ENCODE measurements at places on chromosomes 16 and 17.

DNA sequence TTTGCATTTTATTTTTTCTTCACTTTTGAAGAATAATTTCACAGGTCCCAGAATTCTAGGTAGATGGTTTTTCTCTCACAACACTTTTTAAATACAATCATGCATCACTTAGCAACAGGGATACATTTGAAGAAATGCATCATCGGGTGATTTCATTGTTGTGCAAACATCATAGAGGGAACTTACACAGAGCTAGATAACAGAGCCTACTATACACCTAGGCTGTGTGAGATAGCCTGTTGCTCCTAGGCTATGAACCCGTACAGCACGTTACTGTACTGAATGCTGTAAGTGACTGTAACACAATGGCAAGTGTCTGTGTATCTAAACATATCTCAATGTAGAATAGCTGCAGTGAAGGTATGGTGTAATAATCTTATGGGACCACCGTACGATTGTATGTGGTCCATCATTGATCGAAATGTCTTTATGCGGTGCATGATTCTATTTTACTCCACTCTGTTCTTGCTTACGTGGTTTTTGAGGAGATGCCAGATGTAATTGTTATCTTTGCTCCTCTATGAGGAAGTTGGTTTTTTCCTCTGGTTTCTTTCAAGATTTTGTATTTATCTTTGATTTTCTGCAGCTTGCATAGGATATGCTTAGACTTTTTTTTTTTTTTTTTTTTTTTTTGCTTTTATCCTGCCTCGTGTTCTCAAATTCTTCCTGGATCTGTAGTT is 35.5 kb upstream of the TMEM92 start:
- peak; percentile 36 for DNase-seq

- DNase-seq: no peak
Measured at GRCh38 chr17:72492494-72492893, 371.7 kb downstream of the SOX9 start.

DNA sequence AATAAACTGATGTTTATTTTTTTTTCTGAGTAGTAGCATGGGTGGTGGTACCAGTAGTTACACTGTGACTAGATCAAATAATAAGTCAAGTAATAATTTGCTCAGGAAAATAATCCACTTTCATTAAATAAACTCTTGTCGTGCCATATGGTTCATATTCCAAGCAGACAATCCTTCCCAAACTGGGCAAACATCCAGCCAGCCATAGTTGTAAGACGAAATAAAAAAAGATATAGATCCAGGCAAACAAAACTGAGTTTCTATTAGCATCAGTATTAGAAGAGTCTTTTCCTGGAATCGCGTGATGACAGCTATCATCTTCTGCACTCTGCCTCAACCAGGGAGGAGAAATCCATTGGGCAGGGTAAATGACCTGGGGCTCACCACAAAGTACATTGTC is 508.4 kb upstream of the GOT2 start:
- no peak for DNase-seq

DNA sequence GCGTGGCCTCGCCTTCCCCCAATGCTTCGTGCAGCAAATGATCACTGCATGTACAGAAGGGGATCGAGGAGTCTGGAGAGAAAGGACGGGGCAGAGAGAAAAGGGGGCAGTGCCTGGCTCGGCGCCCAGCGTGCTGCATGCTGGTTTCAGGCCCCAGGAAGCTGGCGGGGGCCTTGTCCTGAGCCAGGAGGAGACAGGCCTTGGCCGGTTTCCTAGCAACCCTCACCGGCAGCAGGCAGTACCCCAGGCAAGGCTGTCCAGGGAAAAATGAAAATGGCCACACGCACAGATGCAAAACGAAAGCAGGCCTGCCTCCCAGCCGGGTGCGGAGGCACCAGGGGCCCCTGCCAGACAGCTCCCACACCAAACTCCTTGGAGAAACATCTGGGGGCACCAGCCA is 126.3 kb downstream of the ZFHX3 start:
- no peak for DNase-seq

DNA sequence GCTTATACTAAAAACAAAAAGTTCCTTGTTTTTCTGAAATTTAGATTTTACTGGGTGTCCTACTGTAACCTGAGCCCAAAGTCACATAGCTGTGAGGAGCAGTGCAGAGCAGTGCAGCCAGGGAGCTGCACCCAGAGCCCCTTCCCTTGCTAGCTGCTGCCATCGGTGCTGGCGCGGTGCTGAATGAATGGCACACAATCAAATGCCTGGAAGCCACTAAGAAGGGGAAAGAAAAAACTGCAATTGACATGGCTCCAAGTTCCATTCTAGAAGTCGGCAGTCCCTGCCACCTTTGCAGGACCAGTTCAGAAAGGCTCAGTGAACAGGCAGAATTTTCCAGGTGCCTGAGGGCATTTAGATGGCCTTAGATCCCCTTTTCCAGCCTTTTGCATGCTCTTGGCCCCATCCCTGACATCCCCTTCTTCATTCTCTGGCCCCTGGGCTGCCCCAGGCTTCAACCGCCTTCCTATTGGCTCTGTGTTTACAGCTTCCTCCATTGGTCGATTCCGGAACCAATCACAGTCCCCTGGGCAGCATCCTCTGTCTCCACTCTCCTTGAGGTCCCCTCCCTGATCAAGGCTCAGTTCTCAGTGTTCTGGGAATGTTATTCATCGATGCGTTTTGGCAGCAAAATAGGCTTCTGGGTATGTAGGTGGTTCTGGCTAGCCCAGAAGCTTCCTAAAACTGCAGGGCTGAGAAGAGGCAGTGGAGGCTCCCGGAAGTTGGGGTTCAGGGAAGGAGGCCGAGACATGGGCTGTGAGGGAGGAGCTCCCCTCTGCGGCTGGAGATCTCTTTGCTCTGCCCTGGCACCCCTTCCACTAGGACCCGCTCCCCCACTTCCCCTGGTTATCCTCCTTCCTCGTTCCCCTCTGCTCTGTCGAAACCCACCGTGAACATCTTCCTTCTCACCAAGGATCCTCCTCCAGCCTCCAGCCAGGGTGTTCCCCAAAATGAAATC is 37.9 kb downstream of the ATP2C2 start:
- DNase-seq: no peak

DNA sequence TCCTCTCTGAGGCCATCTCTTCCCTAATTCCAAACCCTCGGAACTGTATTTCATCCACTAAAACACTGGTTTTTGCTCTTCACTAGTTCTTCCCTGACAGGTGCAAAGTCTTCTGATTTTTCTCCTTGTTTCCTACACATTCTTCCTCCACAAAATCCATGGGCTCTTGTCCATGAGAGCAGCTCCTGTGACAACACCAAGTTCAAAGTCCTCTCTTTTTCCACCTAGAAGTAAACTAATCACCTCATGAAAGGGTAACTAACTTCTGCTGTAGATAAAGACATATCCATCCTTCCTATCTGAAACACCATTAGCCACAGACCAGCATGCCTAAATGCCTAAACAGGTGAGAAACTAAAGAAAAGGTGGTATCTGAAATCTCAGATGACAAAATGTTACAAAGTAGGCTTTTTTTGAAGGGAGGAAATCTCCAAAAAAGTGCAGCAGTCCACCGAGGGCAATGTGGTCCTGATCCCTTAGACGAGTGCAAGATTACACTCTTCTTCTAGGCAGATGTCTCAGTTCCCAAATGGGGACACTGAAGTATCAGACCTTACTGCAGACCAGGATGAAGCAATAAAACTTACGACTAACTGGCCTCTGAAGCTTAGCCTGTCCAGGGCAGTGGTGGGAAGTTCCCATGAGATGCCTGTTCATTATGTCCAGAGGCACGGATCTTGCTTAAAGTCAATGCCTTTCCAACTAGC is 2.8 kb downstream of the PIP4K2B start:
- no peak for DNase-seq

DNA sequence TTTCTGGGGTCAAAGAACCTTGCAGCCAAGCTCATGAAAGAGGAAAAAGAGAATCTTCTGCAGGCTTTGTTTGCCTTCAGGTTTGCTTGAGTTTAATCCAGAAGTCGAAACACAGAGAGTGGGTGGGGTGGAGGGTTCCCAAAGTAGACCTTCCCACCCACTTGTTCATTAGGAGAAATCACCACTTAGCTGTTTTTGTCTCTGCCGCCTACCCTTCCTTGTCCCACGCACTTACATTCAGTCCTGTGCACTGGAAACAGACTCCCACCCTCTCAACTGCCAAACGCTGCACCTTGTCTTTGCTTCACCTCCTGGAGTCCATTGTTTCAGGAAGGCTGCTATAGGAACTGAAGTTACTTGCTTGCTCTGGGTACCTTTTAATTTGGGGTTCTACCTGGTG is 38.6 kb upstream of the RBFOX1 start:
- no peak for DNase-seq

DNA sequence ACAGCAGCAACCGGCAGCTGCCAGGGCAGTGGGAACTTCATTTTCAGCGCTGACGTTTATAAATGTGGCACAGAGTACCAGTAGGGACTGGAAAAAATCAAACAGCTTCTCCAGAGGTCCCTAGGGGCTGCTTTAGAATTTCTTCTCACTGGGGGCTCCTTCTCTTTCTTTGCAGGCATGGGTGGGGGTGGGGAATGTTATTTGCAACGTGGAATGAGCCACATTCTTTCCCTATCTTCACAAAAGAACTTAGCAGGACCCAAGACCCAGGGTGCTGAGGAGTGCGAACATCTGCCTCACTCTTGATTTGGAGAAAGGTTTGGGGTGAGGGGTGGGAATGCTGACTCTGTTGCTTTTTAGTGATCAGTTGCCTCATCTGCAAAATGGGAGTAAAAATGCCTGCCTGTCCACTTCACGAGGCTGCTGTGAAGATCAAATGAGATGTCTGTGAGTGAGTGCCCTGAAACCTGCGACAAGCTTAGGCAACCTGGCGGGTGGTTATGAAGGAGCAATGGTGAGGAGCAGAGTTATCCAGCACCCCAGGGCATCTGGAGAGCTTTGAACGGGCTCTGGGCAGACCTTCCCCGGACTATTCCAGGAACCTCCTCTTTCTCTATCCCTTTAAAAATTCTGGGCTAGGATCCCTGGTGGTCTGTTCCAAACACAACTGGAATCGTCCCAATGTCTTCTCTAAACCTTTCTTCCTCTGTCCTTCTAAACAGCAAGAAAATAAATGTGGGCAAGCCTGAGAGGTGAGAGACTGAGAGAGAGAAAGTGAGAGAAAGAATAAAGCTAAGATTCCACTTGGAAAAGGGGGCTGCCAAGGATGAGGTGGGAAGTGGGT is 10.7 kb upstream of the PIPOX start:
- no peak for DNase-seq

GRCh38 chr16:69367980-69368379 is 16.4 kb upstream of the TMED6 start:
- DNase-seq: no peak

DNA sequence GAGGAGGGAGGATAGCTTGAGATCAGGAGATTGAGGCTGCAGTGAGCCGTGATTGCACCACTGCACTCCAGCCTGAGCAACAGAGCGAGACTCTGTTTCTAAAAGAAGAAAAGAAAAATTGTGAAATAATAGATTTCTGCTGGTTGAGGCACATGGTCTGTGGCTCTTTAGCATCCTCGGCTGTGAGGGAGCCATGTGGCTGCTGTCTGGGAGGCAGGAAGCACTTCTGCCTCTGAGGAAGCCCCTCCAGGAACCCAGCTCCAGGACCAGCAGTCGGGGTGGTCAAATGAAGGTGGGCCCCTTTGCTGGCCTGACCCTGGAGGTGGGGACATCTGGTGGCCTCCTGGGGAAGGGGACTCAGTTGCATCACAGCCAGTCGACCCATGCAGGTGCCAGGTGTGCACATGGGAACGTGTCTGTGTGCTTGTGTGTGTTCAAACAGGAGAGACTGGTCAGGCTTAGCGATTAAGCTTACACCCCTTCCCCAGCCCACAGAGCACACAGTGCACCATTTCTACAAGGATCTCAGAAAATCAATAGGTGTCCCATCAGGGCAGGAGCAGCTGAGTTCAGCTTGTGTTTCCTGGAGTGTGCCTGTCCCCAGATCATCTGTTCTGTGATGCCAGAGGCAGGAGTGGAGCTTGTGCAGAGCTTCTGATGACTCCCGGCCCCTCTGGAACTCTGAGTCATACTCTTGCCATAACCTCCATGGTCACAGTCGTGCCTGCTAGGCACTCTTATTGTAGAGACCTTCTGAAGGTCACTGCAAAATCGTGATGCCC is 24.3 kb upstream of the MGAT5B start:
- DNase-seq: peak; percentile 44

GRCh38 chr16:11121914-11122692 is 133.9 kb downstream of the SOCS1 start:
- peak; percentile 68 for DNase-seq

DNA sequence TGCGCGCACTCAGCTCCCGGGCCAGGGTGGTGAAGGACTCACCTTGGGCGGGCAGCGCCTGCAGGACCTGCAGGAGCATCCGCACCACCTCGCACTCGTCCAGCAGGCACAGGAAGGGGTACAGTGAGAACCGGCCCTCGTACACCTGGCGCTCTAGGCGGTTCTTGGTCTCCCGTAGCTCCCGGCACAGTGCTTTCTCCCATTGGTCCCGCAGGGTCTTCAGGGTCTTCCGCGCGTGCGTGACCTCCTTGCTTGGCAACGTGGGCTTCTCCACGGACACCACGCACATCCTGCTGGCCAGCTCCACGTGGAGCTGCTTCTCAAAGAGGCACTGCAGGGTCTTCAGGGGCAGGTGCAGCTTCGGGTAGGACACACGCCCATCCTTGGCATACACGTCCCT is 74.1 kb upstream of the MED13 start:
- no peak for DNase-seq
